Cortex of kidney (tissue), 1 donor: ENCODE measurements at places on chromosomes 6 and 20.

- DNase-seq, result no peak
Measured at GRCh38 chr20:38894091-38894847, 31.9 kb upstream of the FAM83D start.

- no peak for DNase-seq
Measured at GRCh38 chr20:46346770-46347169, 38.5 kb upstream of the CDH22 start.

- no peak for DNase-seq
Measured at GRCh38 chr6:129748212-129748900, 38.4 kb upstream of the ARHGAP18 start.

- DNase-seq, result no peak
Measured at GRCh38 chr6:132750455-132751248, 7.1 kb downstream of the VNN2 start.

DNA sequence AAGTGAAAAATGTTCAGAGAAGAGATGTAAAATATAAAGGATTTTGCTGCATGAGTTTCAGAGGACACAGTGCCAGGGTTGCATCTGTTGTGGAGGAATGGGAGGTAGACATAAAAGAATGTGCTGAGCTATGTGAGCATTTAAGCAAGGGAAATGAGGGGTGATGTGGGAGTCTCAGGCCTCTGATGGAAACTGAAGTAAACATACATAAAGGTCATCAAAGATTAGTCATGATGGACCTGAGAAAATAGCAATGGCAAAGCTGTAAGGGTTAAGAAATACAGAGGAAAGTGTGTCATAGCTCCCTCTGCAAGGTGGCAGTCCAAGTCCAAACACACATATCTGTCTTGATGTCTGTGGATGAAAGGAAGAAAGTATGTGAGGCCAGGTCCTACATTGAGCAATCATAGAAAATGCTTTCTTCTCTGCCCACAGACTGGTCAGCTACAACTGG lies 306.6 kb upstream of the ECI2 start:
- DNase-seq, result no peak

- DNase-seq, result no peak
Measured at GRCh38 chr6:117018771-117019170, 141.7 kb downstream of the RFX6 start.

DNA sequence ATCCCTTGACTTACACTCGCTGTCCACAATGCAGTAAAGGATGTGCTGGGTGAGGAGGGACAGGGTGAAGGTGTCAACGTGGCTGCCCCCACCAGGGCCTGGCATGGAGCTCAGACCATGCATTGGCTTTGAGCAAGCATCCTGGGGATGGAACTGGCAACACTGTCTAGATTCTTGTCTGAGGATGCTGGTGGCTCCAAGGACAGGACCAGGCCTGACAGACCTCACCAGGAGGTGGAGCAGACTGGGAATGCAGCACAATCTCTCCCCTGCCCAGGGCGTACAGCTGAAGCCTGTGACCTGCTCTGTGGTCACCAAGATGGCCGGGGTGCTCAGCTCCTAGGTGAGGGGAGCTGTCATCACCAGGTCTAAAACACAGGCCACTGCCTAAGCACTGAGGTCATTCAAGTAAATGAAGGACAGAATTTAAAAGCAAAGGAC lies 50.9 kb downstream of the MYH7B start:
- no peak for DNase-seq

GRCh38 chr6:3454273-3455010 lies 2.4 kb downstream of the SLC22A23 start:
- no peak for DNase-seq

- DNase-seq, result no peak
Measured at GRCh38 chr6:105818505-105818904, 267.6 kb upstream of the PRDM1 start.

- no peak for DNase-seq
Measured at GRCh38 chr6:118187568-118188164, 280.6 kb downstream of the SLC35F1 start.

- no peak for DNase-seq
Measured at GRCh38 chr6:75588948-75589347, 12.7 kb upstream of the SENP6 start.

- no peak for DNase-seq
Measured at GRCh38 chr20:33229843-33230242, 6.0 kb upstream of the BPIFA1 start.

DNA sequence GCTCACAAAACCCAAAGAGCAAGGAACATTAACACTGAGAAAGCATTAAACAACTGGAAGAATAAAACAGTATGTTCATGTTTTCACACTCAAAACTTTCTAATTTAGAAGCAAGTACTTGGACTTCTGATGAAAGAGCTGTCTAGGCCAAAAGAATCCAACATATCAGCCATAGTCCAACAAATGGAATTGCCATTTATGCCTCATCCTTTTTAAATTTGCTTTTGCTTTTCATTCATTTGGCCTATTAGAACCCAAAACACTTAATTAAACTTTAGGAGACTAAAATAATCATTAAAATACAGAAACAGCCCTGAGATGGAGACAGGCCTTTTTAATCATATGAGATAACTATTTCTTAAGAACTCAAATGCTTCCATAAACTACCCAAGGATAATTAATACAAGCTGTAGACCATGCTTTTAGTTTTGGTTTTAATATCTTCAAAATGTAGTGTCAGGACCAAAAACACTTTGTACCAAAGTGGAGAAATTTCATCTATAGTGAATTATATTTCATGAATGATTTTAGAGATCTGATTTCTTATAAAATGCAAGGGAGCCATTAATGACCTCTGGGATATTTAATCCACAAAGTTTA lies 166.5 kb downstream of the KIF6 start:
- no peak for DNase-seq

DNA sequence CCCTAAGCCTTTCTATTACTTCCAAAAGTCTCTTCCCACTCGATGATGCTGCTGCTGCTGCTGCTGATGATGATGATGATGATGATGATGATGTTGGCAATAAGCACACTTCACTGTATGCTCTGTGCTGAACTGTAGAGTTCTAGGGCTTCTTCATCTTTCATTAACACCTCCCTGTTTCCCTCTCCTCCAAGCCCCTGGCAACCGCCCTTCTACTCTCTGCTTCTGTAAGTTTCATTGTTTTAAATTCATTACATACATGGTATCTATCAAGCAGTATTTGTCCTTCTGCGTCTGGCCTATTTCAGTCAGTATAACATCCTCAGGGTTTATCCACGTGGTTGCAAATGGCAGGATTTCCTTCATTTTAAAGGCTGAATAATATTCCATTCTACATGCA lies 100.2 kb downstream of the THBS2 start:
- DNase-seq, result no peak

GRCh38 chr6:16511040-16511660 lies 250.1 kb downstream of the ATXN1 start:
- DNase-seq, result no peak

- no peak for DNase-seq
Measured at GRCh38 chr6:133092199-133092598, 149.0 kb upstream of the EYA4 start.

DNA sequence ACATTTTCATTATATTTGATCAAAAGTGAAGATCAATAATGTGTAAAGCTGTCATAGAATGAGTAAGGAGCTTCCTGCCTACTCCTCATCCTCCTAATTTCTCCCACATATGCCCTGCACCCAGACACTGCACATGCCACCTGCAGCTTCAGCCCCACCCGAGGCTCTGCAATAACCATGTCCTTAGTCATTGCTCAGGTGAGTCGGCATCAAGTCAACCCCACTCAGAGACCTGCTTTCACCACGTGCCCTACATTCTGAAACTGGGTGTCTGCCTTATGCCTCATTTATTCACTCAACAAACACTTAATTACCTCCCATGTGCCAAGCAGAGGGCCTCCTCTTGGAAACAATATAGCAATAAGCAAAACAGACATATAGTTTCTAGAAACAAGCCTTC lies 15.4 kb upstream of the TNFAIP3 start:
- DNase-seq, result no peak

DNA sequence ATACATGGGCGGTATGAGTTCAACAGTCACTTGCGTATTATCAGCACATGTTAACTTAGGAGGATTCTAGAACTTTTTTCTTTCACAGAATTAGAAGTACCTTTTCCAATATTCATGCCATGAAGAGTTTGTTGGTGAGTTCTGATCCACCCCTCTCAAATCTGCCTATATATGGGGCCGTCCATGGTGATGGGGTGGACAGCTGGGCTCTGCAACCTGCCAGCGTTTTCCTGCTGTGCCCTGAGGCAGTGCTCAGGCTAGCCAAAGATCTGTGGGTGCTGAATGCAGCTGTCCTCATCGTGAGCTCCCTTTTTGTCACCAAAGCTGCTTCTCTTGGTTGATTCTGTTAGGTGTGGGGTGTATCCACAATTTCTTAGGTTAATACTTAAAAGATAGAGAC lies 88.7 kb downstream of the THBS2 start:
- no peak for DNase-seq

DNA sequence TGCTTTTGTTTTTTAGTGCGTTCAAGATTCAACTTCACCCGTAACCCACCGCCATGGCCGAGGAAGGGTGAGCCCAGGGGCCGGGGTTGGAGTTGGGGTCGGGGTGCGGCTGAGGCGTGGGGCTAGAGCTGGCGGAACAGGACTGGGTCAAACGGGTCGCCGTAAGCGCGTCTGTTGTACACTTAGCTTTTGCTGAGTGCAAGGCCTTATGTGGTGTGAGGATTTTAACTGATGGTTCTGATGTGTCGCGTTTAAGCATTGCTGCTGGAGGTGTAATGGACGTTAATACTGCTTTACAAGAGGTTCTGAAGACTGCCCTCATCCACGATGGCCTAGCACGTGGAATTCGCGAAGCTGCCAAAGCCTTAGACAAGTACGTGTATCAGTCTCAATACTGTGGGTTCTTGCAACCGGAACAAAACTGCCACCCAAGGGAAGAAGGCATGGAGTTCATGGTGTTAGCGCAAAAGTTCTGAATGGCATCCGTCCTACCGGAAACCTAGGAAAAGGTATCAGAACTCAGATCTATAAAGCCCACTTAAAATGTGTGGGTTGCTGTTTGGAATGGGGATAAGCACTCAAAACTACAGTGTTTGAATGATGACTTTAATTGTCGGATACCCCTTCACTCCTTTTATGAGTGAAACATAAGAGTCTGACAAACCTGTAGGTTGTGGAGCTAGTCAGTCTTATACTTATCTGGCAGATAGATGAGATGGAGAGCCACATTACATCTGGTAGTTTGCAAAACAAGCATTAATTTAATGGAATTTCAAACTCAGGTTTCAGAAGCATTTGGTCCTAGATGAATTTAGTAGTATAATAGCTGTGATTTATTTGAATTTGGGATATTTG lies 574 bp downstream of the RPS12 start:
- no peak for DNase-seq

DNA sequence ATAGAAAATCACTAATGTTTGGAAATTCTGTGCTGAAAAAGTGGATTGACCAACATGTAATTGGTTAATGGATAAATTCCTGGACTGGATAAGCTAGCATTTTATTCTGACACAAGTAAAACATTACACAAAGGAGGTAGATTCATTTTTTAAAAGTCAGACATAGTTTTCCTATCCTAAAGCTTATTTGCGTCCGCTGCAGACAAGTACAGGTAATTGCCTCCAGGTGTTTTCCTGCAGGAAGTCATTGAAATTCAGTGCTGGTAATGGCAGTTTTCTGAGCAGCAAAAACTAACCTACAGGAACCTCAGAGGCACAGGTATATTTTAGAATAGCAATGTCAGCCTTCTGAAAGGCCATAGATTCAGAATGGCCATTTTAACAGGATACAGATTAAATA lies 20.0 kb upstream of the HIVEP1 start:
- DNase-seq, result no peak

DNA sequence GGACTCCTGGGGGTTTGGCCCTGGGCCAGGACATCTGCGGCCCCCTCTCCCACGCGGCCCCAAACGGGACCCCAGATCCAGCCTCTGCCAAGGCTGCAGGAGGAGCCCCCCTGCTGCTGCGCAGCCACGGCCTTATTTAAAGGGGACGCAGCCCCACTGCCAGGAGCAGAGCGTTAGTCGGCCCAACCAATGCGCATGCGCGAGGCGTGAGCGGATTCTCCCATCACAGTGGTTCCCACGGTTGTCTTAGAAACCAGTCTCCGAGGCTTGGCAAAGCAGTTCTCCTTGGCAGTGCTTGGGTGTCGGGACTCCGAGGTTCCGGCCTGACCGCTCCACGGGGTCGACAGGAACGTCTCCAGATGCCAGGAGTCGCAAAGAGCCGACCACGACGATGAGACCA lies 288.3 kb upstream of the ZNF337 start:
- DNase-seq, result no peak

GRCh38 chr6:42742116-42742894 lies 3.6 kb downstream of the TBCC start:
- no peak for DNase-seq

DNA sequence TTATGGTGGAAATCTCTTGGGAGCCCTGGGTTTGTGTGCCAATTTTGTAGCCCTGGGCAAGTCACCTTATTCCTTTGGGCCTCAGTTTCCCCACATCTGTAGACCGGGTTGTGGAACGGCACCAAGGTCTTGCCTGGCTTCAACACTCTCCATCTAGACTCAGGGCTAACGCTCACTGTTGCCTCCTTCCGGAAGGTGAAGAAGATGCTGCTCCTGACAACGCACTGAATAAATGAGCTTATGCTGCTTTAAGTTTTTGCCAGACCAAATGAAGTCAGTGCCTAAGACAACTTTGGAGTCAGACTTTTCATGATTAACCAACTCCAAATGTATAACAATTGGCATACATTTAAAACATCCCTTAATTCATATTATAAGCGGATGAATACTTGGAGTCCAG lies 53.1 kb downstream of the PSMG4 start:
- no peak for DNase-seq

GRCh38 chr6:152775428-152775827 lies 24.8 kb downstream of the VIP start:
- no peak for DNase-seq

DNA sequence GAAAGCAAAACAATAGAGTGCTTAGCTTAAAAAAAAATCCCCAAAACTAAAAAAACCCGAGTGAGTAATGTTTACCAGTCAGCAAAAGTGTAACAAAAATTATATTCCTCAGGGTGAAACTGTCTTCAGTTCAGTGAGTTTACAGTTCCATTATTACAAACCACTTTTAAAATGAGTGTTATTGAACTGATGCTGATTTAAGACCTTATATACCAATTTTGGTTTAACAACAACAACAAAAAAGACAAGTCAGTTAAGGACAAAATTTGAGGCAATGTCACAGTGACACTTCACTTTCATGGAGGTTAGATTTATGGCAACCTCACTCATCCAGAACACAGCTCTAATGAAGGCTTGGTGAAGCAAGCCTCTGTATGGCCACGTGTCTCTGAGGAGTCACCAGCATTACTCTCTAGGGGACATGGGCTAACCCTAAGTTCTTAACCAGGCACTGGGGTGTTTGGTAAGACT lies 630.8 kb downstream of the PHF3 start:
- DNase-seq, result no peak

- DNase-seq, result no peak
Measured at GRCh38 chr6:19603721-19604120, 233.4 kb upstream of the ID4 start.

DNA sequence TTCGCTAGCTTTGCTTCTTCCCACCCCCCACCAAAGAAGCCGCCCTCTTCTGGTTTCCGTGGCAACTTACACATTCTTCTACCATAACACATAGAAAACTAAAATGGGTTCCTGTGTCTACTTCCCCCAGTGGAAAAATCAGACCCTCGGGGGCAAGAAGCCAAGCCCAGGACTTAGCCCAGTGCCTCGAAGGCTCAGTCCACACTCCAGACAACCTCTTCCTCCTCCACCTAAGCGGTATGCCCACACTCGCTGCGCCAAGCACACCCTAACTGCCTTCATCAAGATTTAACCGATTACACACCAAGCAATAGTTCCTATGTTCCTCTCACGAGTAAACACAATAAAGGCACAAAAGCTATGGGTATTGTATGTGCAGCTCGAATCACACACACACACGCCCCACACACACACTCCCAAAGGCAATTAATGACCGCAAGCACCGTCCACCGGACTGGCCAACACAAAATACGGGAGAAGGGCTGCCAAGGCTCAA lies 537 bp downstream of the PPIL4 start:
- DNase-seq, result no peak
